Immature natural killer cell (primary cell): ENCODE measurements at places on chromosomes 5 and 9. TPM values are rescaled to one million over a fixed set of nuclear protein-coding genes. Genes with fewer than 3 reads are reported as not detected.
A peak's percentile ranks its signal among the peaks of the same experiment; 100 is the strongest.

ELL2 gene
- 5.2 TPM for polyA plus RNA-seq

LCN1 gene
- polyA plus RNA-seq, result not detected

GRCh38 chr9:15512204-15512603 is 1.4 kb upstream of the PSIP1 start:
- peak overlapping the region; percentile 11 for H3K4me3 ChIP-seq
- H3K27ac ChIP-seq, result peak overlapping the region; percentile 54
- no peaks in the 10 kb centered on the region for H3K36me3 ChIP-seq
- peaks cover 11% of the 10 kb centered on the region for H3K27me3 ChIP-seq

DNA sequence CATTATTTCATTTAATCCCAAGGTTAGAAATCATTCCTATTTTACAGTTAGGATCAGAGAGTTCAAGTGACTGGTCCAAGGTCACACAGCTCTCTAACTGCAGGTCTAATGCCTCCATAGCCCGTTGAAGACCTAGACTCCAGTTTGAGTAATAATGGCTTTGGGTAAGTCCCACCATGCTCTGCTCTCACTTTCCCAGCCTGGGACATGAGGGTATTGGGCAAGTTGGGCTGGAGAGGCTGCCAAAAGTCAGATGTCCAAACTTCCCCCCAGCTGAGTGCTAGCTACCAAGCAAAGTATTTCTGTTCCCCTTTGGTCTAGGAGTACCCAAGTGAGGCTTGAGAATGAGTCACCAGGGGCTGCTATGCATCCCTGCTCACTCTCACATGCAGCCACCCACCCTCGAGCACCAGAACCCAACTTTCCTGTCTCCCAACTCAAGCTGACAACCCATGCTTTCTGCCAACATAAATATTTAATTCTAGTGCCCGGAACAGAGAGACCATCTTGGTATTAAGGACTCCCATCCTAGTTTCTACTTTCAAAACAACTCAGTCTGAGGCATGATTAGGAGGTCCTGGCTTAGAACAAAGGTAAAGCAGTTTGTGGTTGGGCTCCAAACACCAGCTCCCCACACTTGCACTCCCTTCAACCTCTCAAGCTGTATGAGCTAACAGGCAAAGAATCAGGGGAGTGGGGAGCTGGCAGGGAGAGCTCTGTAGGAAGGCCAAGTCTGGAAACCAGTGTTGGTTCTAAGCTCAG is 236.5 kb upstream of the TRIM32 start:
- no peaks in the 10 kb centered on the region for H3K36me3 ChIP-seq
- no peak overlapping the region for H3K27ac ChIP-seq
- H3K27me3 ChIP-seq, result peaks cover 1% of the 10 kb centered on the region
- H3K4me1 ChIP-seq, result no peaks in the 10 kb centered on the region
- no peak for DNase-seq

DNA sequence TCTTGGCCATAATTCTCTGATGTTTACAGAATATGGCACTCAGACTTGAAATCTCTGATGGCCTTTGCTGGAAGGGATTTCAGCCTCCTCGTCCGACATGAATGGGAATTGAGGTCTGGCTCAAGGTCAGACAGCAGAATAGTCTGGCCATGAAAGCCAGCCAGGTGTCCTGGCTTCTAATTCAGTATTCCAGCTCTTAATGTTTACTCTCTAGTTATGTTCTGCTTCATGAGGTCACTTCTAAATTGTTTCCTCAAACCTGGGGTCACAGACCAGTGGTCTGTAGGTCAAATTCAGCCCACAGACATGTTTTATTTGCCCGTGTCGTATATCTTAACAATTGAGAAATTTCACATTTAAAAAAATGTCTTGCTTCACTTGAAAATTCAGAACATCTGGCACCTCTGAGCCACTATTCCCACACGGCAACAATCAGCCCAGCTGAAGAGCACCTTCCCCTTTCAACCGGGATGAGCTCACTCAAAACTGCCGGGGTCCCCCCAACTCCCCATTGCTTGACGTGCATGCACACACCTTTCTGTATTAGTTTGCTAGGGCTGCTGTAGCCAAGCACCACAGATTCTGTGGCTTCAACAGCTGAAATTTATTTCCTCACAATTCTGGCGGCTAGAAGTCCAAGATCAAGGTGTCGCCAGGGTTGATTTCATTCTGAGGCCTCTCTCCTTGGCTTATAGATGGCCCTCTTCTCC is 243.5 kb downstream of the ENC1 start:
- H3K27ac ChIP-seq, result no peak overlapping the region
- no peak overlapping the region for H3K4me3 ChIP-seq
- H3K4me1 ChIP-seq, result peaks cover 6% of the 10 kb centered on the region

DNA sequence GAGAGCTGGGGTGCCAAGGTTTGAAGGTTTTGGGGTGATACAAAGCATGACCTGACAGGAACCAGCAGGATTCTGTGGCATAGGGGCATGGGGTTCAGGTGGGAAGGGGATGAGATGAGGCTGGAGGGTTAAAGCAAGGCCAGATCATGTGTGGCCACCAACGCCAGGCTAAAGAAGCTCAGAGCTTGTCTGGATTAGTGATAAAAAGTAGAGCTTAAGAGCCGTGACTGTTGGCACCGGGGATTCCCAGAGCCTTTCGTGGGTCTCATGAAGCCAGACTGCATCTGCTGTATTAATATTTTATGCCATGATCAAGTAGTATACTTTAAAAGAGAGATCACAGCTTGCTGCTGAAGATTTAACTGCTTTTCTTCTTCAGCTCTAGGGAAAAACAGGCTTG is 8.5 kb upstream of the GSN start:
- no peak overlapping the region for H3K4me3 ChIP-seq
- peaks cover 10% of the 10 kb centered on the region for H3K36me3 ChIP-seq
- DNase-seq, result no peak
- no peak overlapping the region for H3K27ac ChIP-seq
- H3K4me1 ChIP-seq, result no peaks in the 10 kb centered on the region
- H3K27me3 ChIP-seq, result no peaks in the 10 kb centered on the region

GRCh38 chr5:67375606-67376005 is 179.0 kb upstream of the CD180 start:
- H3K4me1 ChIP-seq, result no peaks in the 10 kb centered on the region
- no peak for DNase-seq
- H3K36me3 ChIP-seq, result no peaks in the 10 kb centered on the region

DNA sequence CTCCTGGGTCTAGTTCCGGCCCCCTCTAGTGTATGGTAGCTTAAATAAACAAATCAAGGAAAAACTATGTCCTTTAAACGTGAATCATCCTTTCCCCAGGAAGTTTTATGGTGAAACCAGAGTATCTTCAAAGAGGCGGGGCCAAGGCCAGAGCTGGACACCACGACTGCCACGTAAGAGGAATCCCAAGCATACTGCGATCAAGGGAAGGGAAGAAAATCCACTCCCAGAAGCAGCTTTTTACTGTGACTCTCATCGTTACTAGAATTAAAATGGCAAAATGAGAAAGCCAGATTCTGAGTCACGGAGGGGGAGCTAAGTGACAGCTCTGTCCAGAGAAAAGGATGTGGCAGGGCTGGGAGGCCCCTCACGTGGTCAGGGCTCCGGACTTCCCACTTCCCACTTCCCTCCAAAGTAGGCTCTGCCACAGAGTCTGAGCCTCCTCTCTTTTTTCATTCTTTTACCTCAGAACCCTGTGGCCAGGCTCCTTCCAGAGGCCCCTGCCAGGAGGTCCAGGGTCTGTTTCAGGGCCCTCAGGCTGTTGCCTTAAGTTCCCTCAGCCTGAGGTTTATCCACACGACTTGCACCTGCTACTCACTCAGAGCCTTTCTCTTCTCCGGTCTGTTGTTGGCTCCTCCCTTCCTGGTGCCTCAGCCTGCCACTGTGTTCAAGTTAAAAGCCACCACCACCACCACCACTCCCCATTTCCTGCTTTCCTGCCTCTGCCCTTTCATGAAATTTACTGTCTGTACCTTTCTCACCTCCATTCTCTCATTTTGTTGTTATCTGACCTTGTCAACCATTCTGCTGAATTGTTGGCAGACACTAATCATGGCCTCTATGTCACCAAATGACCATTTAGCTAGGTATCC is 1.4 kb upstream of the GLRX start:
- no peaks in the 10 kb centered on the region for H3K36me3 ChIP-seq
- peak; percentile 76 for DNase-seq
- H3K4me1 ChIP-seq, result peaks cover 55% of the 10 kb centered on the region
- peak overlapping the region; percentile 98 for H3K4me3 ChIP-seq
- H3K27ac ChIP-seq, result peak overlapping the region; percentile 93

DNA sequence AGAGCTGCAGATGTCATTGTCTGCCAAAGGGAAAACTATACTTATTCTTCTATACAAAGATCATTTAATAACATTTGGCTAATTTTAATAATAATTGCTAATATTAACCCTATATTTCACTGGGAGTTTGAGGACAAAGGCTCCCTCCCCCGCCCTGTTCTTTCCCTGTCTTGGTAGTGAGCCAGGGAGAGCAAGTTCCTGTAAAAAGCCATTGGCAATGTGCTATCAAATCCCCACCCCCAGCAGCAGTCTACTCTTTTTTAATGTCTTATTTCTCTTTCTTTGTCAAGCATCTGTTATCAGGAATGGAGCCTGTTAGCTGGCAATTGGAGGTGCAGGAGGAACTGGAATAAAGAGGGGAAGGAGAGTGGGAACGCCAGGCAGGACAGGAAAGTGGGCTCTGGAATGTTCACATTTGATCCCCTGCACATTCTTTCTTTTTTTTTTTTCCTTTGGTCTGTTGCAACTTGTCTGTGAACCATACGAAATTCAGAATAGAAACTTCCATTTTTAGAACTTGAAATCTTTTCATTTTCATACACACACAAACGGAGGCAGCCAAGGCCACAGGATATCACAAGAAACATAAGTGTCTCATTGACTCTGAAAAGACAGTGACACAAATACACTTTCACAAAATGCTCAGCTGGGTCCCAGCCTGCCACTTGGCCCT is 664.8 kb upstream of the ZNF608 start:
- H3K4me1 ChIP-seq, result no peaks in the 10 kb centered on the region
- no peak overlapping the region for H3K27ac ChIP-seq
- H3K4me3 ChIP-seq, result no peak overlapping the region
- no peaks in the 10 kb centered on the region for H3K27me3 ChIP-seq

GRCh38 chr5:130231786-130232185 is 327.5 kb downstream of the CHSY3 start:
- no peak overlapping the region for H3K27ac ChIP-seq
- H3K36me3 ChIP-seq, result no peaks in the 10 kb centered on the region
- H3K4me3 ChIP-seq, result no peak overlapping the region
